ENCODE measurements at places on chromosomes 1 and 21.

- no peak for DNase-seq
Measured at GRCh38 chr1:198416296-198416695, 124.2 kb downstream of the ATP6V1G3 start.

DNA sequence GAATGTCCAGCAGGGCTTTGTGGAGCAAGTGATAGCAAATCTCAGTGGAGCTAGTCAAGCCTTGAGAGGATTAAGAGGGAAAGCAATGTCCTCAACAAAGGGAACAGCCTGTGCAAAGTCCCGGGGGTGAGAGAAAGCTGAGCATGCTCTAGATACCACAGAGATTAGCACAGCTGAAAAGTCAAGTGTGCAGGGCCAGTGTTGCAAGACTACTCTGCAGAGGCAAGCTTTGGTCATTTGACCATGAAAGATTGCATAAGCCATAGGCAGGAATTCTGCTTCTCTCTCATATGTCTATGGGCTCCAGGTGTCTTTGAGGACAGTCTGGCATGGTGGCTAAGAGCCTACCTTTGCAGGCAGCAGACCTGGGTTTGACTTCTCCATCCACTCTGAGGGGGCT lies 181.0 kb upstream of the JUN start:
- no peak for DNase-seq

DNA sequence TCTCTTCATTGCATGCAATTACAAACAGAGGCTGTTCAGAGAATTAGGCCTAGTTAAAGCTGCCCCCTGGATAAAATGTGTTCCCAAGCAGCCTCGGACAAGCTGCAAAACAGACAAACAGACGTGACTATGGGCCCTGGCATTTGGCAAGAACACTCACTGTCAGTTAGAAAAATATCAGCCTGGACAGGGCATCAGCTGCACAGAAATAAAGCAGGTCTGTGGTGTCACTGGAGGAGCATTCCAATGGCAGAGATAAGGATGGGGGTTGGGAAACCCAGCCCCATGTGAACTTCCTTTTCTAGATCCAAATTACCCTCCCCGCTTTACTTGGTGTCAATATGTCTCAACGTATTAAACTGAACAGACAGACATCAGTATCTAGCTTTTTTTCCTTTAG lies 177.1 kb downstream of the GPATCH2 start:
- no peak for DNase-seq

DNA sequence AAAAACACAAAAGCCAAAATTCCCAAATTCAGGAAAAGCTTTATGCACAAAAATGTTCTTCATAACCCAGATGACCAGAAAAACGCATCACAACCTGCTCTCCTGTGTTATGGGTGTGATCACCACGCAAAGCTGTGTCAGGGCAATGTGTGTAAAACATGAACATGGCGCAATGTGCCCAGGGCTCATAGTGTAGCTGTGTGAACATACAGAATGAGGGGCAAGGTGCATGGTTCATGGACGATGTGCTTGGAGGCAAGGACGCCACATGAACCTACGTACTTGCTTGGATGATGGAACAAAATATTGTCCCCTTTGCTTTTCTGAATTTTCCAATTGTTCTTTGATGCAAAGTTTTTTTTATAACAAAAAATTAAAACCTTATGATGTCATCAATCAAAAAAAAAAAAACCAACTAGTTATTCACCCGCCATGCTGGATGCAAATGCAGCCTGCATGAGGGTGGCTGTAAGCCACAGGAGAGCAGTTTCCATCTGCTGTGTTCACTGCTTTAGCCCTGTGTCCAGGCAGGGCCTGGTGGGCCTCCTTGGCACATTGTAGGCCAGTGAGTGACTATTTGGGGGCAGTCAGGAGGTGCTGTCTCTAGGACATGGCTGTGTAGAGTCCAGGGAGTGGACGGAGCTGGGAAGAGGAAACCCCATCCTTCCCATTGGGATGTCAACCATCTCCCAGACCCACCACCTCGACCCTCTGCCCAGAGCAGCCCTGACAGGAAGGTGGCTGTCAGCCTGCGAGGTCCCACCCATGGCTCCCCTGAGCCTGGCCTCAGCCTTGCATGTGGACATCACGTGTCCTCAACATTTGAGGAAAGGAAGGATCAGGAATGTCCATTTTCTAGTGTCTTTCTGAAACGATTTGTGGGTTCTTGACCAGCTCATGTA lies 13.6 kb downstream of the KRTAP10-1 start:
- DNase-seq, result no peak

DNA sequence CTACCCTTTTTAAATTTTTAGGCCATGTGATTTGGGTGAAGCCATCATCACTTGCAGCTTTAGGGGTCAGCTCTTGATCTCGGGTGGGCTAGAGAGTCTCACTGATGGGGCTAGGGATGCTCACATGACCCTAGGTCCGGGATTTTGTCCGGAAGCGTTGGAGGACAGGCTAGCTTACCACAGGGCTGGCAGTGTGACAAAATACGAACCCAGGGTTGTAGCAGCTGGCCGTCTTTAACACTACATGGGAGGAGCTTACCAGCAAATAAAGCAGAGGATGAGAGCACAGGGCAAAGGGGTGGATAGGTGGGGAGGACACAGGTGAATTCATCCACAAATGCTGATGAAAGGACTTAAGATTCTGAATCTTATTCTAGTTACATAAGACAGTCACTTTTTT lies 21.9 kb downstream of the GPR161 start:
- no peak for DNase-seq

DNA sequence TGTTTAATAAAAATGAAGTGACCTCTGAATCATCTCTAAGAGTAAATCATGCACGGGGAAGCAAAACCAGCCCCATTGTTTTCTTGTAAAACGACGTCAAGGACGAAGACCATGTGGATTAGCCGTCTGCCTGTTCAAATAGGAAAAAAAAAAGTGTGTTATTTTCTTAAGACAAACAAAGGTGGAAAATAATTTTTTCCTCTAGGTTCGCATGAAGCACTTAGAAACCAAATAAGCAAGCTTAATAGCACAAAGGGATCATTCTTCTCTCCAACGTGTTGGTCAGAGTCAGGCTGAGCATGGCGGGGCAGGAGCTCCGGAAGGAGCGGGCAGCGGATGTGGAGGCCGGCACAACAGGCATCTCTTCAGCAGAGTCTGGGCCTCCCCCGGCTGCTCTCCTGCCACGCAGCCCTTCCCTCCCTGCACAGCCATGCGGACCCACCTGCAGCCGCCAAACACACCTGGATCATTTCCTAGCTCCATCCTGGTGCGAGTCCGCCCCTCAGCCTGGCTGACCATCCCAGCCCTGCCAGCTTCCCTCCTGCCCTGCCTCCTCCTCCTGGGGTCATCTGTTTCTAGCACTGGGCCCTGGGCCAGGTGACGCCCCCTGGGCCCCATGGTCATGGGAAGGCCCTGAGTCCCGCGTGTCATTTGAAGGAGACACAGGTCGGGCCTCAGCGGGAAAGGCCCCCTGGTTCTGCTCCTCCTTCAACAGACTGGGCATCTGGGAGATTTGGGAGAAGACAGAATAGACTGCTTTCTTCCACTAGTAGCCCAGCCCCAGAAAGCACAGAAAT lies 40.2 kb downstream of the MX1 start:
- no peak for DNase-seq

- no peak for DNase-seq
Measured at GRCh38 chr1:94011709-94012595, 102.7 kb upstream of the GCLM start.

DNA sequence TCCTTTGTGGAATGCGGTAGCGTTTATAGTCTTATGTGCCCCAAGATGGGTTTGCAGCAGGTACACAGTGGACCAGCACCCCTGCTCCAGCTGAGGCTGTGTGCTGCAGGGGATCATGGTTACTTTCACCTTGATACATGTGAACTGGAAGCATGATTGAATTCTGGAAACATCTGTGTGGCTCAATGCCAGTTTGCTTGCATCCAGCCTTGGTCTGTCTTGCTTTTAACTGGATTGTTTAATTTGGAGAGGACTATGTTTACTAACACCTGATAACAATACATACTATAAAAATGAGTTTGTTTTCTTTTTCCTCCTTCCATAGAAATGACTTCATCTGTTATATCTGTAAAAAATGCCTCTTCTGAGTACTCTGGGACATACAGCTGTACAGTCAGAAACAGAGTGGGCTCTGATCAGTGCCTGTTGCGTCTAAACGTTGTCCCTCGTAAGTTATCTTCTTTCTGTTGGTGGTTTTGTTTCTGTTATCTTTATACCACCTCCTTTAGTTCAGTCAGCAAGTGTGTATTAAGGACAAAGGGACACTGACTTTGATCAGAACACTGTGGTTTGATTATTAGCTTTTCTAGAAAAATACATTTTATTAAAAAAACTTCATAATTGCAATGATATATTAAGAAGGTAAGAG lies 47.7 kb downstream of the CXADR start:
- DNase-seq, result no peak

- no peak for DNase-seq
Measured at GRCh38 chr1:54138994-54139393, 13.8 kb downstream of the CDCP2 start.

- DNase-seq, result no peak
Measured at GRCh38 chr1:27592232-27592930, 11.6 kb downstream of the AHDC1 start.

DNA sequence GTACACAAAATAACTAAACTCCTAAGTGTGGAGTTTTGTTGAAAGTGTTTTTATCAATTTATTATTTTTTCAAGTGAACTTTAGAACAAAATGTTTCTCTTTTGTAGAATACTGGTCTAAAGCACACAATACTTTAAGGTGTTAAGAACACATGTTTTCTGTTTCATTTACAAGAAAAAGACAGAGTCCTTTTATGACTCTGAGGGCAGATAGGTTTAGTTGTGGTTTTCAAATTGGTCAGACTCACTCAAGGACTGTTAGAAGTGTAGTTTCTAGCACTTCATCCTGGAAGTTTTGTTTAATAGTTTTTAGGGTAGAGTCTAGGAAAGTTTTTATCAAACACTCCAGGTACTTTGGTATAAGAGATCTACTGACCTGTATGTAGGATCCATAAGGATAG lies 376.5 kb downstream of the LRRIQ3 start:
- no peak for DNase-seq

GRCh38 chr1:59752556-59753414 lies 62.0 kb upstream of the HOOK1 start:
- no peak for DNase-seq

- no peak for DNase-seq
Measured at GRCh38 chr21:15966231-15966630, 236.4 kb downstream of the USP25 start.

DNA sequence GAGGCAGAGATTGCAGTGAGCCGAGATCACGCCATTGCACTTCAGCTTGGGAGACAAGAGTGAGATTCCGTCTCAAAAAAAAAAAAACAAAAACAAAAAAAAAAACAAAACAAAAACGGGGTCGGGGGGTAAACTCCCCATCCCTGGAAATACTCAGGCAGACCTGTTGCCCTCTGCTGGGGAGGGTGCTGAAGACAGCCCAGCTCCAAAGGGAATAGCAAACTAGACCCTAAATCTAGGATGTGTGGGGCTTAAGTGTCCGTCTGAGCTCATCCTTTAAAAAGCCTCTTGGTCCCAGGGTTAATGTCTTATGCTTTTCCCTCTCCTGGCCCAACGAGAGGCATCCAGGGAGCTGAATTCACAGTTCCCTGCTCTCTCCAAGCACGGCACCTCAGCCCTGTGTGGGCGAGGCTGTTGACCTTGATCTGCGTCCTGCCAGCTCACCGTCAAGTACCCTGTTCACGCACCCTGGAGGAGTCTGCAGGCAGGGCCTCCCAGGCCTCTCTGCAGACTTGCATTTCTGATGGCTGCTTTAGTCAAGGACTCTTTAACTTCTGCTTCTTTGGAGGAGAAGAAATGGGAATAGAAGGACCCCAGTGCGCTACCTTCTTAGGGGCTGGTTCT lies 22.3 kb downstream of the KCND3 start:
- DNase-seq, result no peak

GRCh38 chr1:109931189-109931731 lies 20.6 kb downstream of the CSF1 start:
- no peak for DNase-seq

GRCh38 chr1:10459184-10459583 lies 9.4 kb downstream of the CORT start:
- DNase-seq, result no peak

DNA sequence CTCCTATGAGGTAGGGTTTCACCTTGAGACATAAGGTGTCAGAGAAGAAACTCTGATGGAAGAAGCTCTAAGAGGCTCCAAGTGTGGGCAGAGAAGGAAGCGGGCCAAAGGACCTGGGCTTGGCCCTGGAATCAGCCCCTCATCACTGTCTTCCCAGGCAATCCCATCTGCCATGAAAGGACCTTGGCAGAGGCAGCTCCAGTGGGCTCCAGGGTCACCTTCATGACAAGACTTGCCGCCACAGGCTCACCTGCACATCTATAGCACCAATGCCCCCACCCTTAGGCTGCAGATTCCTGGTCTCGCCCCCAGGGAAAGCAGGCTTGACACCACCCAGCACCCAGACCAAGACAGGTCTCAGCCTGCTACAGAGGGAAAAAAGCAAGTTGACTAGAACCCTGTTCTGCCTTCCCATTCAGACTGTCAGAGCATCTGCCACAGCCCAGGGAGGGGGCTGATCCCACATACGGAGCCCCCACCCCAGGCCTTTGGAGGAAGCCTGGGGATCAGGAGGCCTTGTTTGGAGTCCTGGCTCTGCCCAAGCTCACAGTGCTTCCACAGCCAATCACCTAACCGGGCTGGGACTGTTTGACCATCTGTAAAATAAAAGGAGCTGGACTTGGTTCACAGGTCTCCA lies 490 bp upstream of the FAM110D start:
- DNase-seq, result no peak

DNA sequence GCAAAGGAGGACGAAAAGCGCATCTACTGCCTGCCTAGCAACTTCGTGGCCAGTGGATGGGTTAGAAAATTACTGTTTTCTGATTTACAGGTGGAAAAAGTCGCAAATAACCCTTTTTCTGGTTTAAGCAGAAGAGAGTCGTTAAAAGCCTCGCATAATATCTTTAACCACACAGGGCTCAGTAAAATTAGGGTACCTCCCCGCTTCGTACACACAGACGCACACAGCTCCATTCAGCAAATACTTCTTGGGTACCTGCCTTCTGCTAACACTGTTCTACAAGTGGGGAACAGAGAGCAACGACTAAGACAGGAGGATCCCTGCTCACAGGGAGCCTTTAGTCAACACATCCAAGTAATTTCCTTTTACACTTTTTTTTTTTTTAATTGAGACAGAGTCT lies 704 bp downstream of the ALG6 start:
- no peak for DNase-seq

GRCh38 chr1:15918962-15919715 lies 56.8 kb downstream of the ZBTB17 start:
- peak; percentile 56 for DNase-seq

DNA sequence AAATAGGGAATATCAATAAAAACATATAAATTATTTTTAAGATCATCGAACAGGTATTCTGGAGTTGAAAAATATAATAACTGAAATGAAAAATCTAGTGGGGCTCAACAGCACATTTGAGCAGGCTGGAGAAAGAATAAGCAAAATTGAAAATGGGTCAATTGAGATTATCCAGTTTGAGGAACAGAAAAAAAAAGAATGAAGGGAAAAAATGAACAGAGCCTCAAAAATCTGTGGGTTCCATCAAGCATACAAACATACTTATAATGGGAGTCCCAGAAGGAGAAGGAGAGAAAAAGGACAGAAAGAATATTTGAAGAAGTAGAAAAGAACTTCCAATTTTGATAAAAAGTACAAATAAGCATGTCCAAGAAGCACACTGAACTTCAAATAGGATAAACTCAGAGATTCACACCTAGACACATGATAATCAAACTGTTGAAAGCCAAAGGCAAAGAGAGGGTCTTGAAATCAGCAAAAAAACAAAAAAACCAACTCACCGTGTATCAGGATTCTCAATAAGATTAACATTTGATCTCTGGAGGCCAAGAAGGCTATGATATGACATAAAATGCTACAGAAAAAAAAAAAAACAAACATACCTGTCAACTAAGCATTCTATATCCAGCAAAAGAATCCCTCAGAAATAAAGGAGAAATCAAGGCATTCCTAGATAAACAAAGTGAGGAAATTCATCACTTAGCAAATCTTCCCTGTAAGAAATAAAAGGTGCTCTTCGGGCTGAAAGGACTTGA lies 5.4 kb upstream of the COQ8A start:
- DNase-seq, result no peak

All from stimulated activated CD8-positive, alpha-beta memory T cell treated with anti-CD3 and anti-CD28 coated beads, Interleukin-4, amount 100 ng/mL, for 24 hours (primary cell).